ENCODE measurements at places on chromosomes 7 and 10. TPM values are rescaled to one million over a fixed set of nuclear protein-coding genes. Genes with fewer than 3 reads are reported as not detected.

The SPOCK2 gene
- polyA plus RNA-seq = 4.5 TPM

GRCh38 chr7:150668472-150668911, 17.0 kb upstream of the GIMAP2 start:
- DNase-seq = no peak
- no peak overlapping the region for H3K27ac ChIP-seq
- H3K27me3 ChIP-seq = no peaks in the 10 kb centered on the region
- no peaks in the 10 kb centered on the region for H3K36me3 ChIP-seq

DNA sequence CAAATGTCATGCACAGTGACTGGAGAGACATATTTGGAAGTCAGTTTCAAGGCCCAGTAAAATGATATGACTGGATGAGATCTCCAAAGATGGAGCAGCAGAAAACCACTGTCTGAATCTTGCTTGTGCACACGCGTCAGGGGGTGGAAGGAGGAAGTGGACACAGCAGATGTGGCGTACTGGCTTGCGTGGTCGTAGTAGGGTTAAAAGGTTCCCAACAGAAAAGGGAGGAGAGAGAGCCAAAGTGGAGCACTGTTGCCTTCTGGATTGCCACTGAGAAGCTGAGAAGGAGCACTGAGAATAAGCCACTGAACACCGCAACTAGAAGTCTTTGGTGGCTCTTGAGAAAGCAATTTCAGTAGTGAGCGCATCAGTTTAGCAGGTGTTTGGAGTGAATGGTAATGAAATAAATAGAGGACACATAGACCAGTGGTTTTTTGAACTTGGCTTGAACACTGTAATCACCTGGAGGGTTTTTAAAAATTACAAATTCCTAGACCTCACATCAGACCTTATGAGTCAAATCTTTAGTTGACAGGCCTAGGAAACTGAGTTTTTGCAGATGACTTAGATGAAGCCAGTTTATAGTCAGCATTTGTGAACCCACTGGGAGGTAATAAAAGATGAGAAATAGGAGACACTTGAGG, 227.3 kb downstream of the PTEN start:
- H3K36me3 ChIP-seq = no peaks in the 10 kb centered on the region
- no peak overlapping the region for H3K27ac ChIP-seq
- H3K4me3 ChIP-seq = no peak overlapping the region
- DNase-seq = no peak
- no peaks in the 10 kb centered on the region for H3K4me1 ChIP-seq
- H3K27me3 ChIP-seq = peaks cover 2% of the 10 kb centered on the region

DNA sequence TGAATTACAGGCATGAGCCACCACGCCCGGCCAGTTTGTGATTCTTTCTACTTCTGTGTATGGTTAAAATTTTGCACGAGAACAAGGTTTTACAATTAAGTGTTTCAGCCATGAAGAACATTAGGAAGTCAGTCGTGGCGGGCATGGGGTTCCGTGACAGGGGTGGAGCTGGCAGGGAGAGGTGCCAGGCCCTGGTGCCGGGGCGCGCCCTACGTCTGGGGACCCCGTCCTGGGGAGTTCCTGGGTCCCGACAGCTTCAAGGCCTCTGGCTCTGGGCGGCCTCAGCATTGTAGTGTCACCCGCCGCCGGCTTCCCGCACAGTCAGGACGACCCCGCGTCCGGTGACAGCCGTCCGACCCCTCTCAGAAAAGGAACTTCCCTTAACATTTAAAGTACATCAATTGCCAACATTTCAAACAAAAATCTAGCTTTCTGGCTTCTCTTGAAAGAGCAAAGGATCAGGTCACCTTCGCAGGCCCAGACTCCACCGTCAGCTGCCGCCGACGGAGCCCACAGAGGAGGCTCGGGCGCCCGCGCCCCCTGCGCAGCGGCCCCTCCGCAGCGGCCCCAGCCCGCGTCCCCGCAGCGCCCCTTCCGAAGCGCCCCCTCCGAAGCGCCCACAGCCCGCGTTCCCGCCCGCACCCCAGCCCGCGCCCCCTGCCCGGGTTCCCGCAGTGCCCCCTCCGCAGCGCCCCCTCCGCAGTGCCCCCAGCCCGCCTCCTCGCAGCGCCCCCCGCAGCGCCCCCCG, 23.2 kb upstream of the MKI67 start:
- H3K36me3 ChIP-seq = no peaks in the 10 kb centered on the region
- DNase-seq = no peak
- no peak overlapping the region for H3K27ac ChIP-seq
- peaks cover 24% of the 10 kb centered on the region for H3K27me3 ChIP-seq

GRCh38 chr7:110502888-110503465, 588.0 kb upstream of the LRRN3 start:
- no peak overlapping the region for H3K27ac ChIP-seq
- H3K27me3 ChIP-seq = no peaks in the 10 kb centered on the region
- no peak overlapping the region for H3K4me3 ChIP-seq
- DNase-seq = no peak
- H3K36me3 ChIP-seq = no peaks in the 10 kb centered on the region
- no peaks in the 10 kb centered on the region for H3K4me1 ChIP-seq

DNA sequence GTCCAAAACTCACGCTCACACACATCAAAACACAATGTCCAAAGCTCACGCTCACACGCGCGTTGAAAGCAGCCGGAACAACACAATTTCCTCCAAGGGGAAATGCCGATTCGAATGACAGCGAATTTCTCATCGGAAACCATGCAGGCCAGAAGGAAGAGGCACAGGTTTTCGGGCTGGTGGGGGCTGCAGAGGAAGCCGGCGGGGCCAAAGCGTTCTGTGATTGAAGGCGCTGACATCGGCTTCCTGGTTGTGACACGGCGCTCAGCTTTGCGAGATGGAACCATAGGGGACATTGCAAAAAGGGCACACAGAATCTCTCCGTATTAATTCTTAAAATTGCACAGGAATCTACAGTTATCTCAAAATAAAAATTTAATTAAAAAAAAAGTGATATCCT, 61.3 kb downstream of the FOXL3 start:
- no peaks in the 10 kb centered on the region for H3K36me3 ChIP-seq
- no peak overlapping the region for H3K27ac ChIP-seq
- no peak overlapping the region for H3K4me3 ChIP-seq
- peak; percentile 30 for DNase-seq

DNA sequence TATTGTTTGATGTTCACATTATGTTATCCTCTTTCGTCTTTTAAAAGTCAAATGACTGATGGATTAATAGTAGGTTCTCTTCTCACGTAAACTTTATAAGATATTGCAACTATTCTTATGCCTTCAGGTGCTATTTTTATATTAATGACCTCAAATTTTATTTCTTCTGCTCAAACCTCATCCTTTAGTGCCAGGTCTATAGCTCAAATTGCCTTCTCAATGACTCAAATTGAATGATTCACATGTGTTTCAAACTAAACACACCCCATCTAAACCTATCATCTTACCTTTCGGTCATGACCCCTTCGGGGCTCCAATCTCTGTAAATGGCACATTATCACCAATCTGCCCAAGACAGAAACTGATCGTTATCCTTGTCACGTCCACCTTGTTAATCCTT, 22.0 kb upstream of the LIPF start:
- H3K4me3 ChIP-seq = no peak overlapping the region
- H3K36me3 ChIP-seq = no peaks in the 10 kb centered on the region
- no peak overlapping the region for H3K27ac ChIP-seq

GRCh38 chr10:103841519-103841918, 13.9 kb downstream of the SH3PXD2A start:
- no peak overlapping the region for H3K27ac ChIP-seq
- peaks cover 73% of the 10 kb centered on the region for H3K4me1 ChIP-seq
- no peaks in the 10 kb centered on the region for H3K27me3 ChIP-seq
